ENCODE measurements at places on chromosomes 5 and 9. TPM values are rescaled to one million over a fixed set of nuclear protein-coding genes. Genes with fewer than 3 reads are reported as not detected.

GRCh38 chr9:4038182-4038723 is 261.6 kb downstream of the GLIS3 start:
- H3K36me3 ChIP-seq = no peaks in the 10 kb centered on the region
- no peaks in the 10 kb centered on the region for H3K27me3 ChIP-seq
- DNase-seq = no peak
- no peak overlapping the region for H3K27ac ChIP-seq
- H3K4me3 ChIP-seq = no peak overlapping the region
- H3K4me1 ChIP-seq = no peaks in the 10 kb centered on the region

GRCh38 chr9:76372336-76372735 is 21.9 kb downstream of the RFK start:
- no peak for DNase-seq
- no peaks in the 10 kb centered on the region for H3K36me3 ChIP-seq
- no peak overlapping the region for H3K4me3 ChIP-seq
- no peak overlapping the region for H3K27ac ChIP-seq

- no peak for DNase-seq
- H3K27ac ChIP-seq = no peak overlapping the region
- H3K36me3 ChIP-seq = no peaks in the 10 kb centered on the region
- H3K27me3 ChIP-seq = no peaks in the 10 kb centered on the region
- no peak overlapping the region for H3K4me3 ChIP-seq
- no peaks in the 10 kb centered on the region for H3K4me1 ChIP-seq
Observed at GRCh38 chr5:112064271-112064701, 307.3 kb upstream of the NREP start.

OCLN gene
- total RNA-seq = 13.8 TPM

FCHSD1 gene
- total RNA-seq = 32.1 TPM
